Activated CD4-positive, alpha-beta T cell treated with anti-CD3 and anti-CD28 coated beads, Interleukin-10, Interleukin-2, amounts not matched to agents 100 ng/mL and 50 ng/mL, durations not matched to agents 16 hours and 8 hours (primary cell): ENCODE measurements at places on chromosomes 5 and 9.

DNA sequence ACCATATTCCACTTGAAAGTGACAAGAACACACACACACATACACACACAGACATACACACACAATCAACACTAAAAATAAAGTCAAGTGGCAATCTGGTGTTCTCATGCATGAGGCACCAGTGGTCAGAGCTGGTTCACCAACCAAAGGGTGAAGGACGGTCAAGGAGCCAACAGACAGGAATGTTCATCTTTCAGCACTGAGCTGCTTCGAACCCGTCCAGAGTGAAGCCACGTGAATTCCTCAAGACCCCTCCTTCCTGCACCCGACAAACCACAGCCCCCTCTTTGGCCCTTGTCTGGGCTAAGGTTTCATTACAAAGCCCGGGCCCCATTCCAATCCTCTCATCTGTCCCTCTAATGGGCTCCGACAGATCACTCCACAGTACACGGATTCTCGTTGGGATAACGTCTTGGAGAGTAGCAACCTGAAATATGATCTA is 84.5 kb upstream of the SMIM23 start:
- no peak for DNase-seq

- DNase-seq: no peak
Measured at GRCh38 chr5:65816729-65817128, 94.7 kb downstream of the NLN start.

DNA sequence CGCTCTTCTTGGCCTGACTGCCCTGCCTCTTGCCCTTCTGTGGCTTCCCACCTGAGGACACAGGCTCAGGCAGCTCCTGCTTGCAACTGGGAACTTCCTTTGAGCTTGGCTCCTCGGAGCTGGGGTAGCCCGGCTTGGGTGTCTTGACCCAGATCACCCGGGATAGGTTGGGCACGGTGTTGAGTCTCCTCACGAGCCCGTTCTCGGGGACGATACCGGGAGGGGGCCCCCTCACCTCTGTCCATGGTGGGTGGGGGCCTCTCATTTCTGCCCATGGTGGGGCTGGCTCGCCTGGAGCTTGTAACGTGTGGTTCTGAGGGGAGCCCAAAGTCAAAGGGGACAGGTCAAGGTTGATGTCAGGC is 7.8 kb upstream of the DDX41 start:
- DNase-seq: no peak

- no peak for DNase-seq
Measured at GRCh38 chr5:172918421-172919371, 40.5 kb upstream of the RPL26L1 start.

DNA sequence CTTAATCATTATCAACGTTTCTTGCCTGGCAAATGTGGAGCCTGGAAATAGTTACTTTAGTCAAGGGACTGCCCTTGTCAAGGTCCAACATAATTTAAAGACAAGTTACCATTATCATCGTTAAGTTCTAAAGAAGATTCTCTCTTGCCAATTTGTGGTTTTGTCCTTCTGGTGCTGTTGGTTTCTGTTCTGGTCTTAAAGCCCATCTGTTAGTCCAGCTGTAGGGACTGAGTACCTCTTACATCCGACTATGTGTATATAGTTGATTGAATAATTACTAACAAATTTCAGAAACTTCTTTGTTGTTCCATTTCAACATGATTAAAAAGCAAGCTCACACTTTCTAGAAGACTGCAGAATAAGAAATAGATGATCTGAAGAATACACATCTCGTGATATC is 1854.9 kb downstream of the MAT2B start:
- no peak for DNase-seq

- DNase-seq: no peak
Measured at GRCh38 chr9:91187965-91188344, 173.8 kb downstream of the AUH start.

DNA sequence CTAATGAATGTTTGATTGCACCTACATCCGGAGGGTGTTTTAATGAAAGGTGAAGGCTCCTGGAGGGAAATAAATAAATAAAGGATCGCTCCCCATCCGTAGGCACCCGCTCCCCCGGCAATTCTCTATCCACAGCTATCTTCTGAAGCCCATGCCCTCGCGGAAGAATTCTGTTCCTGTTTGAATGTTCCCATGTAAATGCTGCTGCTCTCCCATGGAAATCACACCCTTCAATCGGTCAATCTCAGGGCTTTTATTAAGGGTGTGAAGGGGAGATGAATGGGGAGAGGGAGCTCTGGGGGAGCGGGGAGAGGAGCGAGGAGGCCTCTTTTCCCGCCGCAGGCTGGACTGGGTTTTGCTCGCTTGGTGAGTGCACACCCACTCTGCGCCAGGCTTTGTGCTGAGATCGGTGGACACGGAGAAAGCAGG is 21.1 kb upstream of the ARAP3 start:
- no peak for DNase-seq

DNA sequence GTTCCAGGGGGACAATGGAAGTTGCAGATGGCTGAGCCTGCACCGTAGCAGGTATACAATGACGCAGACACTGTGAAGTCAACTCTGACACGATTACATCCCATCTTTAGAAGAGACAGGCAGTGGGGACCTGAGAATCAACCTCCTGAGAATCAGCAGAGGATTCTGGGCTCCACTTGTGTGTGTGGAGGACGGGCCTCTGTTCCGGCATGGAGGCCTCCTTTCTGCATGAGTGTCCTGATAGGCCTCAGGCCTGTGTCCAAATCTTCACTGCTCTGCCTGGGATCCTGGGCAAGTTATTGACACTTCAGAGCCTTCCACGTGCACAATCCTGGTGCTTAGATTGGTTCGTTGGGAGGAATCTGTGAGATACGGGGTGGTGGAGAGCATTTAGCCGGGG is 151.2 kb upstream of the COL5A1 start:
- DNase-seq: no peak

DNA sequence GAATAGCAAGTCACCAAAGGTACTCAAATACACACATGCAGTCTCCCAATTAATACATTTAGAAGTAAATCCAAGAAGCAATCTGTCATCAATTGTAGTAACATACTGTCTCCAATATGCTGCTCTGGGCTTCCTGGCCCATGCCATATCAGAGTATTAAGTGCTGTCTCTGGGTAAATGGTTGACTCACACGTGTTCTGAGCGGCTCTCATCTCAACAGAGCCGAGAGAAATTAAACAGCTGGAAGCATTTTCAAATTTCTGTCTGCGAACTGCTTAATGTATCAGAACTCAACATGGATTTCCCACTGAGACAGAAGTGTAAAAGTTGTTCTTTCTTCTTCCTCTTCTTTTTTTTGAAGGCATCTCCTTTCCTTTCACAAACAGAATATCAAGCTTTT is 247.3 kb upstream of the TAS2R1 start:
- DNase-seq: no peak

- DNase-seq: no peak
Measured at GRCh38 chr5:116652196-116652729, 77.6 kb upstream of the SEMA6A start.

DNA sequence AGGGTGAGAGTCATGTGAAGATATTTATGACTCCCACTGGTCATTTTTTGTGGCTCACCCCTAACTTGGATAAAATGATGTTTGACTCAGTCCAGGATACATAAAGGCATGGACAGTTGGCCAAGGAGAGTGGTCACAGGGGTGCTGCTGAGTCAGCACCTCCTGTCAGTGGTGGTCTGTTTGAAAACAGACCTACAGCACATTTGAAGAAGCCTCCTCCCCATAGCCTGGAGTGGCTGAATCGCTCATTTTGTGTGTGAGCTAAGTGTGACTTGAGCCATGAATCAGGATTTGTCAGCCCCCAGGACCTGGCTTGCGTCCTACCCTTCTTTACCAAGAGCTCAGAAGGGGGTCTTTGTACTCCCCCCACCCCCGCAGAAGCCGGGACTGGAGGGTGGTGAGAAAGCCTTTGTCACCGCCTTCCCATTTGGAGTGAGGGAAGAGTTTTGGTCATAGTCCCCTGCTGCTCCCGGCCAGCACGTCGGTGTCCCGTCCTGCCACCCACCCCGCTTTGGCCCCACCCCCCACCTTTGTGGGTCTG is 35.6 kb downstream of the TRIO start:
- DNase-seq: no peak

DNA sequence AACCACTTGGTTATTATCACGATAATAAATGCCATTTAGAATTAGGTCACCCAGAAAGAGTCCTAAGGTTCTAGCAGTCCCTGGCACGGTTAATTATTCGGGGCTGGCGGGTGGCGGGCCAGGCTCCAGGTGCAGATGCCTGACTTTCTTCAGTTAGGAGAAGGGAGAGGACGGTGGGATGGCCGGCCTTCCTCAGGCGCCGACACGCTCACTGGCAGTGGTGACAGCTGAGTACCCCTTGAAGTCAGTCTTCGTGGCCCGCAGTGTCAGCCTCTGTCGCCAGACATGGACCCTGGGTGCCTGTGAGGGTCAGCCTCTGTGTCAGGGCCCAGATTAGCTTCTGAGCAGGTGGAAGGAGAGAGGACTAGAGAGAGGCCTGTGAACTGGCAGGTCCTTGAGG is 21.1 kb upstream of the EXOC3 start:
- no peak for DNase-seq
